Posterior vena cava (tissue), 2 donors: ENCODE measurements at places on chromosomes 5 and 9. TPM values are rescaled to one million over a fixed set of nuclear protein-coding genes. Genes with fewer than 3 reads are reported as not detected.
A peak's percentile ranks its signal among the peaks of the same experiment; 100 is the strongest.

SLCO6A1 gene
- total RNA-seq, result not detected

GRCh38 chr5:181058321-181058720, 18.3 kb downstream of the BTNL9 start:
- DNase-seq, result no peak

PCDHGA8 gene
- 2.0 TPM for total RNA-seq

GRCh38 chr5:1747803-1748085, 51.9 kb downstream of the MRPL36 start:
- peak; percentile 28 for DNase-seq

GFI1B gene
- not detected for total RNA-seq
